ENCODE measurements at places on chromosomes 3 and 15. TPM values are rescaled to one million over a fixed set of nuclear protein-coding genes. Genes with fewer than 3 reads are reported as not detected.

GRCh38 chr15:97036301-97036700 lies 705.8 kb downstream of the NR2F2 start:
- no peak overlapping the region for H3K27ac ChIP-seq
- no peak for DNase-seq
- no peaks in the 10 kb centered on the region for H3K27me3 ChIP-seq
- H3K36me3 ChIP-seq, result no peaks in the 10 kb centered on the region

DNA sequence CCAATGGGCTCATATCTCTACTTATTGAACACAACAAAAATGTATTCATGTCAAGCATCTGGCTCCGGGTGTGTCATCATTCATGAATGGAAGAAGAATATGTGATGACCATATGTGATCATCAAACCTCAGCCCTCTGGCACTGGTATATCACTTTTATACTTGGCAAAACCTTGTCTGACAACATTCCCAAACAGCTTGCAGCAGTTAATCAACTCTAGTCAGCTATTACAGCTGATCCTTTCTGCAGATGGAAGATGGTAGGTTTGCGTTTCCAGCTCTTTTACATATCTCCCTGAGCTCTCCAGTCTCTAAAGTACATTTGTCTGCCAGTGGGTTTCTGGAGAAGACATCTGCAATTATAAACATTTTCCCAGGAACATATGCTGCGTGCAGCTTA lies 6.6 kb downstream of the PLSCR5 start:
- no peaks in the 10 kb centered on the region for H3K27me3 ChIP-seq
- no peak overlapping the region for H3K27ac ChIP-seq
- no peaks in the 10 kb centered on the region for H3K4me1 ChIP-seq
- H3K36me3 ChIP-seq, result no peaks in the 10 kb centered on the region
- no peak for DNase-seq

- no peaks in the 10 kb centered on the region for H3K36me3 ChIP-seq
- DNase-seq, result no peak
- no peaks in the 10 kb centered on the region for H3K4me1 ChIP-seq
- no peaks in the 10 kb centered on the region for H3K27me3 ChIP-seq
- peak overlapping the region; percentile 97 for H3K27ac ChIP-seq
- peak overlapping the region; percentile 92 for H3K4me3 ChIP-seq
Measured at GRCh38 chr3:33437556-33438283, 2.5 kb downstream of the UBP1 start.

GRCh38 chr15:31128919-31129768 lies 27.6 kb upstream of the TRPM1 start:
- peaks cover 10% of the 10 kb centered on the region for H3K4me1 ChIP-seq
- H3K27ac ChIP-seq, result no peak overlapping the region
- no peaks in the 10 kb centered on the region for H3K27me3 ChIP-seq
- peak; percentile 77 for DNase-seq

RPL14 gene
- 182 TPM for total RNA-seq

ASB14 gene
- total RNA-seq, result 2.5 TPM

Data from right atrium auricular region (tissue), 2 donors.